Urinary bladder (tissue), 4 donors: ENCODE measurements at places on chromosomes 13 and 19. TPM values are rescaled to one million over a fixed set of nuclear protein-coding genes. Genes with fewer than 3 reads are reported as not detected.

DNA sequence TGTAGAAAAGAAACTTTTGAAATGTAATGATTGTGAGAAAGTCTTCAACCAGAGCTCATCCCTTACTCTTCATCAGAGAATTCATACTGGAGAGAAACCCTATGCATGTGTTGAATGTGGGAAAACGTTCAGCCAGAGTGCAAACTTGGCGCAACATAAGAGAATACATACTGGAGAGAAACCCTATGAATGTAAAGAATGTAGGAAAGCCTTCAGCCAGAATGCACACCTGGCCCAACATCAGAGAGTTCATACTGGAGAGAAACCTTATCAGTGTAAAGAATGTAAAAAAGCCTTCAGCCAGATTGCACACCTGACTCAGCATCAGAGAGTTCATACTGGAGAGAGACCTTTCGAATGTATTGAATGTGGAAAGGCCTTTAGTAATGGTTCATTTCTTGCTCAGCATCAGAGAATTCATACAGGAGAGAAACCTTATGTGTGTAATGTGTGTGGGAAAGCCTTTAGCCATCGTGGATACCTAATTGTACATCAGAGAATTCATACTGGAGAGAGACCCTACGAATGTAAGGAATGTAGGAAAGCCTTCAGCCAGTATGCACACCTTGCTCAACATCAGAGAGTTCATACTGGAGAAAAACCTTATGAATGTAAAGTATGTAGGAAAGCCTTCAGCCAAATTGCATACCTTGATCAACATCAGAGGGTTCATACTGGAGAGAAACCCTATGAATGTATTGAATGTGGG is 19.3 kb downstream of the ZNF583 start:
- DNase-seq: no peak

DNA sequence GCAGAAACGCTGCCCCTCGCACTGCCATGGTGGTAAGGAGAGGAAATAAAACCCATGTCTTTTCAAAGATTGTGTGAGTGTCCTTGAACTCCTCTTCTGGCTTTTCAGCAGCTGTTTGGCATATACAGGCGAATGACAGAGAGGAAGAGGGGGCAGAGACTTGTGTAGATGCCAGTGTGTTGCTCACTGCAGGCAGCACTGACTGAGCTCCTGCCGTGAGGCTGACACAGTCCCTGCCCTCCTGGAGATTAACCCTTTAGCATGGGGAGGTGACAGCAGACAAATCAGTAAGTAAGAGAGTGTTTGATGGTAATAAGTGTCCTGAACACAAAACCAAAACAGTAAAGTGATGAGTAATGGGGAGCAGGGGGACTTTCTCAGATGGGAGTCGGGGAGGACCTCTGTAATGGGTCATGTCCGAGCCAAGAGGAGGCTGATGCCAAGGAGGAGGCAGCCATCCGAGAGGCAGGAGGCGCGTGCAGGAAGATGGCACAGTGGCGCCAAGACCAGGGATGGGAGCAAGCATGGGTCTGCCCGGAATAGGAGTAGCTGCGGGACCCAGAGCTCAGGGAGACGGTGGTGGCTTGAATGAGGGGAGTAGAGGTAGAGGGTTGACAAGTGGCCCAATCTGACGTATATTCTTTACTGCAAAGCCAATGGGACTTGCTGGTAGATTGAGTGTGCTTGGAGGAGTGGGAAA is 182.2 kb downstream of the FOXO1 start:
- DNase-seq: no peak

GRCh38 chr19:925087-925525 is 729 bp upstream of the ARID3A start:
- no peak for DNase-seq

Gene SRRM5
- not detected for total RNA-seq
